ENCODE measurements at places on chromosomes 4 and X. TPM values are rescaled to one million over a fixed set of nuclear protein-coding genes. Genes with fewer than 3 reads are reported as not detected.

ASB11 gene
- total RNA-seq = not detected

TLR7 gene
- not detected for total RNA-seq

CXorf49 gene
- not detected for total RNA-seq

EDA2R gene
- 13.0 TPM for total RNA-seq

DDIT4L gene
- total RNA-seq = 3.4 TPM

MAGEB17 gene
- total RNA-seq = not detected

TASL gene
- not detected for total RNA-seq

EIF1AX gene
- 56.3 TPM for total RNA-seq

ZNF157 gene
- 0.67 TPM for total RNA-seq
